ENCODE measurements at places on chromosomes 1 and 21. TPM values are rescaled to one million over a fixed set of nuclear protein-coding genes. Genes with fewer than 3 reads are reported as not detected.

Gene PKP1
- total RNA-seq, result under 0.01 TPM

GRCh38 chr1:212186427-212187207 is 98.6 kb upstream of the PPP2R5A start:
- no peaks in the 10 kb centered on the region for H3K36me3 ChIP-seq
- no peak overlapping the region for H3K4me3 ChIP-seq

Gene AQP10
- not detected for total RNA-seq

DNA sequence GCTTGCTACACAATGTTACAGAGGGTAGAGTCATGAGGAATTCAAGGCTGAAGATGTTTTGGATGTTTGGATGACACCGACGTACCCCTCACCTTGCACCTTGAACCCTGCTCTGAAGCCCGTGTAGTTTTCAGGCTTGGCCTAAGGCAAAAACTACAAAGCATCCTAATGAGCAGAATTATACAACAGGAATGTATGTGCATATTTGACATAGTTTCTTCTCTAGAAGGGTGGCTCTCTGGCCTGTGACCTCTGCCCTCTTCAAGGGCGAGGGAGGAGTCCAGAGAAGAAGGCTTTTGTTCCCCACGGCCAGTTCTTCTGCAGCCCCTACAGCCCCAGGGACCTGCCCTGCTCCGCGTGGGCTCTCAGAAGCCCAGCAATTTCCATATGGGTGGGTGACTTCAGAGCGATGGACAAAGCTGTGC is 43.3 kb downstream of the L1TD1 start:
- no peaks in the 10 kb centered on the region for H3K27me3 ChIP-seq
- no peaks in the 10 kb centered on the region for H3K4me1 ChIP-seq
- no peak overlapping the region for H3K4me3 ChIP-seq
- DNase-seq, result no peak
- H3K27ac ChIP-seq, result no peak overlapping the region

DNA sequence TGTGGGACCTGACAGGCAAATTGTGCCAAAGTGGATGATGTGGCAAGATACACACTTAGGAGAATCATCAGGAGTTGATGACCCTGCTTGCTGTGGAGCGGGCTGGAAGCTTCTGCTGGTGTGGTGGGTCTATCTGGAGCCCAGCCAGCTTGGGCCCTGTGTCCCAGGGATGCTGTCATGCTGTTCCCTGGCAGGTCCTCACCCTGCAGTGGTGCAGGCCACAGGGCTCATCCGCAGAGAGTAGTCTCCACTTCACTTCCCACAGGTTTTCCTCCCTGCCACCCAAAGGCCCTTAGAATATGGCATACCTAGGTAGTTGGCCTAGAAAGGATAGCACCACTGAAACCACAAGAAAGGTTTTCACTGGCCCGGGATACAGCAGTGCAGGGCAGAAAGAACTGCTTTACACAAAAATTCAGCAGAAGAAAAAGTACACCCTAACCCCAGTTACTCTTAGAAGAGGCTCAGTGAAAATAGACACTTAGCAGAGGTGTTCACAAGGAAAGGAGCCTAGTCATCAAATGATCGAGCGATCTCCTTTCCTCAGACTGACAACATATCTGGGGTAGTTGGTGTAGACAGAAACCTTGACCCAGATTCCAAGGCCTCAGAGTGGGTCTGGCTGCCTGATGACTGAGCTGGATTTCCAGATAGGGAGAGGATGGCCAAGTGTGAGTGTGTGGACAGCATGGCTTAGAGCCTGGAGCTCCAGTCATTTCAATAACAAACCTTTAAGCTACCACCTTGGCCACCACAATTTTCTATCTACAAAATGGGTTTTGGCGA is 1.3 kb upstream of the C1orf226 start:
- no peaks in the 10 kb centered on the region for H3K27me3 ChIP-seq
- no peak overlapping the region for H3K27ac ChIP-seq
- H3K36me3 ChIP-seq, result no peaks in the 10 kb centered on the region
- H3K4me3 ChIP-seq, result no peak overlapping the region
- DNase-seq, result peak; percentile 57

DNA sequence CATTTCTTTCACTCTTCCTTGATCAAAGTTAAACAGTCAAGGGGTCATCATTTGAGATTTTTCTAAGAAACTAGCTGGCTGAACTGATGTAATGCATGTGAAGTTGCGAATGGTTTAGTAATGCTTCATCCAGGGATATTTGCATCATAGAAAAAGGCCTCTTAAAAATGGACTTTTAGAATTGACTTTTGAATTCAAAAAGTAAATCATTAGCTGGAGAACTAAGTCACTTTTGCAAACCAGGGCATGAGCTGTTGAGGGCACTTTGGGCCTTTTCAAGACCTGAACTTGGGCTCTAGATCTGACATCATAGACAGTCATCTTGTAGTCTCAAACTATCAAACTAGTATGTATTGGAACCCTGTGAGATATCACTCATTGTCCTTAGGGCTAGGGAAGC is 85.0 kb downstream of the GRIK1 start:
- H3K27ac ChIP-seq, result no peak overlapping the region
- no peak for DNase-seq
- H3K27me3 ChIP-seq, result no peaks in the 10 kb centered on the region
- H3K36me3 ChIP-seq, result no peaks in the 10 kb centered on the region

DNA sequence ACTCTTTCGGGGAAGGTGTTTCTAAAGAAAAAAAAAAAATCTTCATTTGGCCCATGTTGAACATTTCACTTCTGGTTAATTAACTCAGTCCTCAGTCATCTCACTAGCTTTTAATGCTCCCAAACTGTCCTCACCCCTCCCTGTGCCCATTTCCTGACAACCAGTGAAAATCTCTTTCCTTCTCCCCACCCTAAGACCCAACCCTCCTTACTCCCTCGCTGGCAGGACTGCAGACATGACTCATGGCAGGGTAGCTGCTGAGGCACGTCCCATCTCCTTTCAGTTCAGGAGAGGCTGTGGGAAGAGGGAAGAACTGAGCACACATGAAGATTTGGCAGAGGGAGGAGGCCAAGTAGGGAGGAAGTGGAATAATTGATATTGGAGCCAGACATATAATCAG is 12.6 kb downstream of the PKP1 start:
- H3K27me3 ChIP-seq, result no peaks in the 10 kb centered on the region
- H3K4me1 ChIP-seq, result peaks cover 20% of the 10 kb centered on the region
- H3K36me3 ChIP-seq, result no peaks in the 10 kb centered on the region
- no peak overlapping the region for H3K4me3 ChIP-seq

- H3K36me3 ChIP-seq, result no peaks in the 10 kb centered on the region
- H3K4me3 ChIP-seq, result no peak overlapping the region
- H3K27me3 ChIP-seq, result no peaks in the 10 kb centered on the region
Observed at GRCh38 chr1:84422909-84423308, 24.6 kb downstream of the DNASE2B start.

DNA sequence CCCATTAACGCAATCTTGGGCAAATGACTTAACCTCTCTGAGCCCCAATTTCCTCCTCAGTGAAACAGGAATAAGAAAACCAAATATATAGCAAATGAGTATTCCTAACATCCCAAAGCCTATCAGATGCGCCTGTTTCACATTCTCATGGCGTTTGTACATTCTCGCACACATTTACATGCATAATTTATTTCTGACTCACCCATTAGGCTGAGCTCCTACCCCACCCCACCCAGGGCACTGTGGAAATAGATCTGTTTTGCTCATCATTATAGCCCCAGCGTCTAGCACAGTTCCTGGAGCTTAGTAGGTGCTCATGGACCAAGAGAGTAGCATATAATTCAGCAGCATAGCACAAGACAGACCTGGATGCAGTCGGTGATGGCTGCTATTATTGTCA is 146.1 kb upstream of the VANGL1 start:
- no peak overlapping the region for H3K4me3 ChIP-seq
- no peaks in the 10 kb centered on the region for H3K36me3 ChIP-seq
- no peaks in the 10 kb centered on the region for H3K27me3 ChIP-seq
- peaks cover 37% of the 10 kb centered on the region for H3K4me1 ChIP-seq
- peak; percentile 78 for DNase-seq

- H3K36me3 ChIP-seq, result peaks cover 71% of the 10 kb centered on the region
- H3K27me3 ChIP-seq, result no peaks in the 10 kb centered on the region
- H3K4me1 ChIP-seq, result no peaks in the 10 kb centered on the region
- DNase-seq, result no peak
- no peak overlapping the region for H3K27ac ChIP-seq
Observed at GRCh38 chr1:32386676-32387392, 7.4 kb downstream of the BSDC1 start.

DNA sequence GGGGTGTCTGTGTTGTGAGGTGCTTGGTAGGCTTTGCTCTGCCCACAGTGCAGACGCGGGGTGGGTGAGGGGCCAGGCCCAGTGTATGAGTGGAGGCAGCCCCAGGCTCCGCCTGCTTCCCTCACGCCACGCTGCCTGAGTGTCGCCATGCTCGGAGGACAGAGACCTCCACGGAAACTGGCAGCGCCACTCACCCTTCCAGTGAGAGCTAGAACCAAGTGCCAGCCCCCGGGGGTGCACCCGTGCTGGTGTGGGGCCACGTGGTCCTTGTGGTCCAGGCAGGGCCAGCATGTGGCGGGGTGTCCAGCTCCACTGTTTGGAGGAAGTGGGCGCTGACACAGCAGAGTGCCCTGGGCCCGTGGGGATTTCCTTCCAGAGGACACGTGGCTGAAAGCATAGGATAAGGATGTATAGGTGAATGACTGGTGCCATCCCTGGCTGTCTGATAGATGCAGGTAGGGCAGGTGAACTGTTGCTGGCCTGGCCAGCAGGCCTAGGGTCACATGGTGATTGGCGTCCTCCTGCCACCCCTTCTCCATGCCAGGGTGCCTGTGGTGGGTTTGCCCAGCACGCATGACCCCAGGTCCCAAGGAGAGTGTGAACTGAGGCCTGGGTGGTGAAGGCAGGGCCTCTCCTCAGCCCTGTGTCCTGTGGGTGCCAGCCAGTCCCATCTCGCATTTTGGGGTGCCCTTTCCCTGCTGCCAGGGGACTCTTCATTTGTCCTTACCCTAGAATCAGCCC is 3.8 kb downstream of the LRRC3 start:
- no peaks in the 10 kb centered on the region for H3K36me3 ChIP-seq
- H3K4me3 ChIP-seq, result no peak overlapping the region
- DNase-seq, result peak; percentile 79
- H3K4me1 ChIP-seq, result no peaks in the 10 kb centered on the region
- no peaks in the 10 kb centered on the region for H3K27me3 ChIP-seq

- H3K36me3 ChIP-seq, result no peaks in the 10 kb centered on the region
- no peaks in the 10 kb centered on the region for H3K4me1 ChIP-seq
- DNase-seq, result no peak
- H3K4me3 ChIP-seq, result no peak overlapping the region
- no peak overlapping the region for H3K27ac ChIP-seq
Observed at GRCh38 chr1:227395426-227396028, 77.2 kb upstream of the CDC42BPA start.

DNA sequence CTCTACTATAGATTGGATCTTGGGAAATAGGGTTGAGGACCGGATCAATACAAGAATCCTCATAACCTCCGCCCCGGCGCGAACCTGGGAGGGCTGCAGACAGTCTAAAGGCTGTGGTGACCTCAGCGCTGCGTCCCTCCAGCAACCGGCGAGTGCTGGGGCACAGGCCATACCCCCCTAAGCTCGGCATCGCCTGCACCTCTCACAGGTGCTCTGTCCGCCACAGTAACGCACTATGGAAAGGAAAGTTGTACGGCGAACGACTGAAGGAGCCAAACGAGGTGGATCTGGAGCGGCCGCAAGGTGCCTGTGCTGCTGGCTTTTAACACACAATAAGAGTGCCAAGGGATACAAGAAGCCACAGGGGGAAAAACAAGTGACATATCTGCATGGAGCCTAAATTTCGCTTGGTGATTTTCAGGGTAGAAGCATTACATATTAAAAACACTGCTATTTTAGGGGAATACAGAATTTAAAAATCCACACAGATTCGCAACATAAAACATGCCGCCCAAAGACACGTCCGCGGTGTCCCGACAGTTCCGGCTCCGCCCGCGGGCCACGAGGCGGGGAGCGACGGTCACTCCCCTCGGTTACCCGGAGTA is 1.4 kb upstream of the RBM15 start:
- H3K27ac ChIP-seq, result peak overlapping the region; percentile 95
- peaks cover 19% of the 10 kb centered on the region for H3K36me3 ChIP-seq
- no peak for DNase-seq
- H3K4me1 ChIP-seq, result peaks cover 34% of the 10 kb centered on the region

Data from osteoblast (primary cell).